ENCODE measurements at places on chromosomes 6 and 20. TPM values are rescaled to one million over a fixed set of nuclear protein-coding genes. Genes with fewer than 3 reads are reported as not detected.

The ERVFRD-1 gene
- total RNA-seq: 0.04 TPM

The COL19A1 gene
- 4.8 TPM for total RNA-seq

The LIN28B gene
- total RNA-seq: 0.04 TPM

The MYB gene
- total RNA-seq: 0.40 TPM

The POFUT1 gene
- 25.5 TPM for total RNA-seq

The SLC22A16 gene
- 0.22 TPM for total RNA-seq

The UNC93A gene
- not detected for total RNA-seq

- no peaks in the 10 kb centered on the region for H3K27me3 ChIP-seq
- DNase-seq: no peak
- H3K27ac ChIP-seq: no peak overlapping the region
- H3K36me3 ChIP-seq: no peaks in the 10 kb centered on the region
- peaks cover under 1% of the 10 kb centered on the region for H3K4me1 ChIP-seq
Observed at GRCh38 chr20:16100767-16101166, 472.5 kb downstream of the KIF16B start.

- H3K4me3 ChIP-seq: no peak overlapping the region
- H3K36me3 ChIP-seq: no peaks in the 10 kb centered on the region
- H3K27ac ChIP-seq: no peak overlapping the region
- H3K4me1 ChIP-seq: no peaks in the 10 kb centered on the region
- no peak for DNase-seq
- peaks cover 5% of the 10 kb centered on the region for H3K27me3 ChIP-seq
Observed at GRCh38 chr20:44465001-44465560, 10.6 kb upstream of the TTPAL start.

GRCh38 chr20:10641893-10642292 is 31.9 kb downstream of the JAG1 start:
- H3K27ac ChIP-seq: no peak overlapping the region
- DNase-seq: no peak
- H3K27me3 ChIP-seq: no peaks in the 10 kb centered on the region
- H3K4me3 ChIP-seq: no peak overlapping the region

GRCh38 chr6:14316651-14317386 is 199.2 kb downstream of the CD83 start:
- H3K36me3 ChIP-seq: no peaks in the 10 kb centered on the region
- peak; percentile 12 for DNase-seq
- H3K27ac ChIP-seq: no peak overlapping the region
- peaks cover 2% of the 10 kb centered on the region for H3K27me3 ChIP-seq
- no peak overlapping the region for H3K4me3 ChIP-seq

DNA sequence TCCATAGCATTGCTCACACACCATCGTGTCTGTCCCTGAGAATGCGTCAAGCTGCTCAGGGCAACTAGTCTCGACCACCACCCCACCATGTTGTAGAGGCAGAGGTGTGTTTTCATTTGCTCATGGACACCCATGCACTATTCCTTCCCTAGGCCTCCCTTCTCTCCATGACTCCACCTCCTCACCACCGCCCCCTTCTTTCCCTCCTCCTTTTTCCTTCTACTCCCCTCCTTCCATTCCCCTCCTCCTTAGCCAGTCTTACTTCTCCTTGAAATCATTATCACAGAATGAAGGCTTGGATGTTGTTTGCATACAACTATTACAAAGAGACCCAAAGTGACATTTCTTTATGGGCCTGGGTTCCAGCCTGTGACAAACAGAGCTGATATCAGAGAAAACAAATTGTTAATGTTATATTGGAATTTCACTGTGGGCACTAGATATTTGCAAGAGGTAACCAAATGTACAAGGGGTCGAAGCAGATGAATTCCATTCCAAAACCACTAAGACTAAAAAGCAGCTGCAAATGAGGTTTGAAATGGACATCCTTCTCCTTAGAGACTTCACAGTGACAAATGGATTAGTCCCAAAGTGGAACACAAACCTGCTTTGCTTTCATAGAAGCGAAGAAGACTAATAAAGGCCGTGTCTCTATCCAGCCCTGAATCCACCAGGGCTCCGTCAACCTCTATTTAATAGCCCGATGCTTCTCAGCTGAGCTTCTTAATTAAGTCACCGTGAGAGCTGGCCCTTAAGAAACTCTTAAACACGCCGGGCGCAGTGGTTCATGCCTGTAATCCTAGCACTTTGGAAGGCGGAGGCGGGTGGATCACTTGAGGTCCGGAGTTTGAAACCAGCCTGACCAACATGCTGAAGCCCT is 275.8 kb upstream of the SULF2 start:
- peaks cover 2% of the 10 kb centered on the region for H3K27me3 ChIP-seq
- no peak overlapping the region for H3K4me3 ChIP-seq
- H3K36me3 ChIP-seq: no peaks in the 10 kb centered on the region
- H3K4me1 ChIP-seq: no peaks in the 10 kb centered on the region
- H3K27ac ChIP-seq: no peak overlapping the region

- H3K4me1 ChIP-seq: no peaks in the 10 kb centered on the region
- DNase-seq: no peak
- H3K4me3 ChIP-seq: no peak overlapping the region
- H3K27ac ChIP-seq: no peak overlapping the region
- no peaks in the 10 kb centered on the region for H3K36me3 ChIP-seq
Observed at GRCh38 chr6:109927052-109927451, 51.1 kb upstream of the GPR6 start.

DNA sequence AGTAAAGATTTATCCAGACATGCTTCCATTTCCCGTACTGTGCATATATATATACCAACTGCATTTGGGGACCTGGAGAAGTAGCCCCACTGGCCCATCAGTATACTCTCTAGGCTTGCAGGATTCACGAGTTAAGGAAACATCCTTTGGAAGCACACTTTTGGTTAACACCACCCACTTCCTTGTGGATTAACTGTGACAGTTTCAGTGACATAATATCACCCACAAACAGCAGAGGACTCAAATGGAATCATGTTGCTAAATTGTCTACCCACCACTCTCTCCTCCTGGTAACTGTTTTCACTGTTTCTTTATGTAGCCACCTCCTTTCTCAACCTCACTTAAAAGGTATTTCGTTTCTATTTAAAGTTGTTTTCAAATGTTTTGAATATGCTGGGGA is 55.0 kb downstream of the PROKR2 start:
- no peak overlapping the region for H3K4me3 ChIP-seq
- no peak overlapping the region for H3K27ac ChIP-seq
- H3K27me3 ChIP-seq: no peaks in the 10 kb centered on the region
- no peaks in the 10 kb centered on the region for H3K4me1 ChIP-seq
- H3K36me3 ChIP-seq: no peaks in the 10 kb centered on the region

- no peak overlapping the region for H3K27ac ChIP-seq
- no peak for DNase-seq
- no peak overlapping the region for H3K4me3 ChIP-seq
- H3K36me3 ChIP-seq: no peaks in the 10 kb centered on the region
- H3K27me3 ChIP-seq: peaks cover 90% of the 10 kb centered on the region
Observed at GRCh38 chr20:63475209-63475608, 2.8 kb upstream of the KCNQ2 start.

GRCh38 chr20:57434390-57434700 is 43.1 kb downstream of the RBM38 start:
- no peak overlapping the region for H3K27ac ChIP-seq
- peaks cover 61% of the 10 kb centered on the region for H3K4me1 ChIP-seq
- H3K36me3 ChIP-seq: no peaks in the 10 kb centered on the region
- H3K27me3 ChIP-seq: peaks cover 5% of the 10 kb centered on the region
- H3K4me3 ChIP-seq: no peak overlapping the region
- no peak for DNase-seq

DNA sequence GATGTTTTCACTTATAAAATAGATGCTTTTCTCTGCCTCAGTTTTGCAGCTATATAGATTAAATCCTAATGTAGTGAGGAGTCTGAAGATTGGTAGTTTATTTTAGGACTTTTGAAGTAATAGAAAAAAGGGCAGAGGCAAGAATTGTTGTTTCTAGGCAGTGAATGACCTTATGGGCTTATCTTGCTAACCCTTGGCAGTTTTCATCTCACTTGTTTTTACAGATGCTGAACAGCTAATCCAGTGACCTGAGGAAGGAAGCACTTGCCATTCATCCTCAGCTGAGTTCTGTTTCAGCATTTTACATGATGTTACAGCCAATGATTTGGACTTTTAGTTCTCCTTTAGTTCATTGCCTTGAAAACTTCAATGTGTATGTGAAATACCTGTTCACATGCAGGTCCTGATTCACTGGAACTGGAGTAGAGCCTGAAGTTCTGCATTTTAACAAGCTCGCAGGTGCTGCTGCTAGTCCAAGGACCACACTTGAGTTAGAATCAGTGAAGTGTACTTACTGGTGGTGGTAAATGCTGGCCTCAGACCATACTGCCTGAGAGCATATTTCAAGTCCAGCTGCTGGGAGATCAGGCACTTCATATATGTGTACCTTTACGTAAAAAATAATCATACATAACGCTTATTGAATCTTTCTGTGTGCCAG is 86.9 kb downstream of the TULP4 start:
- H3K4me3 ChIP-seq: no peak overlapping the region
- DNase-seq: no peak
- no peaks in the 10 kb centered on the region for H3K4me1 ChIP-seq
- H3K27ac ChIP-seq: no peak overlapping the region
- peaks cover 3% of the 10 kb centered on the region for H3K36me3 ChIP-seq

DNA sequence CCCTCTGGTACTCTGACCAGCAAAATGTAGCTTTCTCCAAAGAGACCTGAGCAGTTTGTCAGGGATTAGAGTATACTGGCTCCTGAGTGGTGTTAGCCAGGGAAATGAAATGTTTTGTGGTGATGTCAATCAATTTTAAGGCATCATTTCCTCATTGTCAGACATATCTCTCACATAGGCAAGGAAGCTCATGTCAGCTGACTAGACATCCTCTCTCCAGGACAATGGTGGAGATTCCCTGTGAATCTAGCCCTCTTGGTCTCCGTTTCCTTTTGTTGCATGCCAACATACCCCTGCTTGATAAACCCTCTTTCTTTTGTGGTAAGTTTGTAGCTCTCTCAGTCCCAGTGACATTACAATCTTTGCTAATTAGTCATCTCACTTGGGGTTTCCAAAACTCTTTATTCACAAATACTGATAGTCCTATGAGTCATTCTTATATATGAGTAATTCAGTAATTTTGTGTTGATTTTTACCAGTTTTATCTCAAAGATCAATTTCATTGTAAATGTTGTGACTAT is 135.6 kb upstream of the PTPRK start:
- H3K4me1 ChIP-seq: no peaks in the 10 kb centered on the region
- H3K27me3 ChIP-seq: no peaks in the 10 kb centered on the region
- no peak overlapping the region for H3K4me3 ChIP-seq
- no peak for DNase-seq
- no peak overlapping the region for H3K27ac ChIP-seq

- H3K27ac ChIP-seq: no peak overlapping the region
- peaks cover 5% of the 10 kb centered on the region for H3K4me1 ChIP-seq
Observed at GRCh38 chr6:34914358-34914757, 25.3 kb downstream of the ANKS1A start.

All from muscle of leg (tissue), 16 donors.